ENCODE measurements at places on chromosomes 1 and 21.

DNA sequence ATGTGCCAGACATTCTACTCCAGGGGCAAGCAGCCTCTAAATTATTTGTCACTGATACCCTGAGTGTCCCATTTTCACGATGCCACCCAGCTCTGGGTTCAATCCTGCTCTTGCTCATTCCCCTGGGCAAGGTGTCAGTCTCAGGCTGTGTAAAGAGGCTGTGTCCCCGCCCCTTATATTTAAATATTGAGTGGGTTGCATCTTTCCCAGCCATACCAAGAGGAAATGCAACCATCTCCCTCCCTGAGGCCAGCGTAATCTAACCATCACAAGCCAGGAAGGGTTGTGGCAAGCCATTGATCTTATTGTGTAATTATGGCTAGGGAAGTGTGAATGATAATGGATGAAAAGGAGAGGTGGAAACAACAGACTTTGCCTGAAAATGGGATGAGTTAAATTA lies 54.7 kb upstream of the CLDN14 start:
- no peak for DNase-seq

DNA sequence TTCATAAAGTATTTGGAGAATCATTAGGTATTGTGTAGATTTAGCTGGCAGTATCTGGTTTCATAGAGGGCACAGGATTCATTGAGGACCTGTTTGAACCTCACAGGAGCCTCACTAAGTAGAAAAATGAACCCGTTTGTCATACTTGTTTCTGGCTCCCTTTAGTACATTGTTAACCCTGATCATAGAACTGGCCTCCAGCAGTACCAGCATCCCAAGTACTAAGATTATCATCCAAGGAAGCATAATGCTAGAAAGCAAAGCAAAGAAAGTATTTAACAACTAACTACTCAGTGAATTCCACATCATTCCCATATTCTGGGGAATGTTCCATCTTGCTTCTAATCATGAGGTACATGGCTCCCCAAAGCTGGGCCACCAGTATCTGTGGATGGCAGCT lies 54.9 kb downstream of the IVNS1ABP start:
- no peak for DNase-seq

- DNase-seq: no peak
These were observed 101.9 kb downstream of the FNBP1L start for GRCh38 chr1:93549811-93550210.

GRCh38 chr1:147417024-147417423 lies 124.3 kb upstream of the BCL9 start:
- no peak for DNase-seq

DNA sequence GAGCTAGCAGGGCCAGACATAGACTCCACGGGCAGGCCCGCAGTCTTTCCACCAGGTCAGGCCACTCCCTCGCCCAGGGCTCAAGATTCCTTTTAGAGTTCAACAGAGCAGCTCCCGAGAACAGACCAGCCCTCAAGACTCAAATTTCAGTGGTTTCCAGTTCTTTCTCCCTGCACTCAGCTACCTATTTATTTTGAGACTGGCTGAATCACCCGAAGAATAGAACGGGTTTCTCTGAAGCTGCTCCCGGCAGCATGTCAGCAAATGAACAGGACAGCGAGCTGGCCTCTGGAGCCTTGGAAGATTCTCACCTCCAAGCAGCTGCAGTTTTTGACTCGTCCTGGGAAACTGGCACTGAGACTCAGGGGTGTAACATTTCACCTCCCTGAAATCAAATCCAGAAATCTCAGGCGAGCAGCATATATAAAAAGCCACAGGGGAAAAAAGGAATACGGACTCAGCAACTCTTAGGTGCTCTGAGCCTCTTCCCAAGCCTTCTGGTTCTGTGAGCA lies 177.9 kb downstream of the CLIC6 start:
- DNase-seq: no peak

DNA sequence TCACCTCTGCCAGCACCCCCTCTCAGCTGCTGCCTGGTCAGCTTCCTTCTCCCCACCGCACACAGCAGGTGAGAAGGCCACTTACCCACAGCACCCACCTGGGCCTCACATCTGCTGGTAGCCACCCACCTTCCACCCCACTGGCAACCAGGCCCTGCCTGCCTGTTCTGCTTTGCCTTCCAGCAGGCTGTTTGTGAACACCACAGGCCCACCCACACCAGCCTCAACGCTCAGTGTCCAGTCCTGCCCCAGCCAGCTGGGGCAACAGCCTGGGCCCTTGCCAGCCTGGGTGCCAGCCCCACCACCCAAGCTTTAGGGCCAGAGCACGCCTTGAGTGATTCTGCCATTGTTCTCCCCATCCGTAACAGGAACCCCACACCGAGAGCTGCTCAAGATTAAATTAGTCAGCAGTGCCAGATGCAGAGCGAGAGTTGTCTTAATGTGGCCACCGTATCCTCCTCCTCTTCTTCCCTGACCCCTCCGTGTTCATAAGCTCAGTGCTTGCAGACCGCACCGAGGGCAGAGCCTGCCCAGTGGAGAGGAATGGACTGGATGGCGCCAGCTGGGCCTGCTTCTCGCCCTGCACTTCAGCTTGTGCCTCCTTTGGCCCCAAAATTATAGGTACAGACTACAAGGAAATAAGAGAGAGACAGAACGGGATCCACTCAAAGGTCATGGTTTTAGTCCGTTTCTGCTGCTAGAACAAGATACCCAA lies 120.3 kb upstream of the COL6A1 start:
- no peak for DNase-seq

- no peak for DNase-seq
These were observed 552.4 kb upstream of the DAB1 start for GRCh38 chr1:57976216-57976615.

DNA sequence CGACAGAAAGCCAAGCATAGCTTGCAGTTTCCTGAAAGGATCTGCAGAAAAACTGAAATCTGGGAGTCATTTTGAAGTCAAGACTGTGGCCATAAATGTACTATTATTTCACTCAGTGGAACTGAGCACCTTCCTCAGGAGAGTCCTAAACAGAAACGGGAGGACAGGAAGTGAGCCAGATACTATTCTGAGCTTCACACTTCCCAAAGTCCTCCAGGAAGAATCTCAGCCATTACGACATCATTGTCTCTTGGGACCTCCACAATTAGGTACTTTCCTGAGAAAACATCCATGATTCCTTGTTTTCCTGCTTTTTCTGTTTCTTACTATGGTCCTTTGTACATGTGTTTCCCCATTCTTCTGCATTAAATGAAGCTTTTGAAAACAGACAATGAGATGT lies 299.2 kb upstream of the USP25 start:
- DNase-seq: no peak

GRCh38 chr21:40819071-40819900 lies 27.7 kb downstream of the DSCAM start:
- no peak for DNase-seq

DNA sequence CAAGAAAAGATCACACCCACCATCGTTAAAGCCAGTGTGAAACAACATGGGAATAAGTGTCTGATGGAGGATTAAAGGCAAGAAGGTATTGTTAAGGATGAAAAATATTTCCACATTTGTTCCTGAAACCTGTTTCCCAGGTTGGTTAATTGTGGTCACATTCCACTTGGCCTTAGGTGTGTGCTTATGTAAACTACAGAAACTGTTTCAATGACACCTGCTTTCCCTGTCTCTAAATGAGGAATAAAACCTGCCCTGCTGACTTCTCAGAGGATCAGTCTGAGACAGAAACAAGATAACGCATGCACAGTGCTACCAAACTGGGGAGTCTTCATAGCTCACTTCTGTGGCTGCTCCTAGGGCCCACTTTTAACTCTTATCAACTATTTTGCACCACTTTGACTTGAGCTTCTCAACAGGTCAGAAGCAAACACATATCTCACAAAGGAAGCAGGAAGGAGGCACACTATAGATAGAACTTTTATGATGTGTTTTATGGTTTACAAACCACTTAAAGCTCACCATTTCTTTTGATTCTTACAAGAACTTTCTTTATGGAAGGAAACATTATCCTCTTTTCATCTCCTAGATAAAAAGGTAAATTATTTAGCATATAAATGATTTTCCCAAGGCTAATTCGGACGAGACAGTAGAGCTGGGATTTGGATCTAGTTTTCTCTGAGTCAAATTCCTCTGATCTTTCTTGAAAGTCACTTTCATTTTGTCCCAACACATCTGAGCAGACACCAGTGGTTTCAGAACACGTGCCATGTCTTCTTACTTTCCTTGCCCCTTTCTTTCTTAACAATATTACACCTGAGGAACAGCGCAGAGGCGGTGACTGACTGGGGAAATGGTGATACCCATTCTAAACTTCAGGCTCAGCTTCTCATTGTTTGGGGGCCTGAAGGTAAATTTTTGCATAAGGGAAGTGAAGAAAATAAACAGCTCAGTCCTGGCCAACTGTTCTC lies 33.4 kb downstream of the CYP2J2 start:
- DNase-seq: no peak

GRCh38 chr1:233459968-233460367 lies 132.4 kb downstream of the MAP3K21 start:
- DNase-seq: no peak

DNA sequence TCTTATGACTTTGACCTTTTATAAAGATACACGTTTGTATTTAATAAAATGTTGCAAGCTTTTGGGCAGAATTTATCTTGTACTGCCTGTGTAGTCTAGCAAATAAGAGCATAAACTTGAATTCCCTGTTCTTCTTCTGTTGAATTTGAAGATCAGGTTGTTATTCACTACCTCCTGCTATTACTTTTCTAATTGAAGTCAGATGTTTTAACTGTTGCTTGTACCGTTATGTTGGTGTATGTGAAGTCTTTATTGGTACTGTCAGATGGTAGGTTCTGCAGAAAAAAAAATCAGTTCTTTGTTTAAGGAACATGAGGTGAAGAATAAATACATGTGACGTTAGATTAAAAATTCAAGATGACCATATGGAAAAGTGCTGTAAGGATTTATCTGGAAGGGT lies 69.1 kb downstream of the DYRK1A start:
- DNase-seq: no peak

DNA sequence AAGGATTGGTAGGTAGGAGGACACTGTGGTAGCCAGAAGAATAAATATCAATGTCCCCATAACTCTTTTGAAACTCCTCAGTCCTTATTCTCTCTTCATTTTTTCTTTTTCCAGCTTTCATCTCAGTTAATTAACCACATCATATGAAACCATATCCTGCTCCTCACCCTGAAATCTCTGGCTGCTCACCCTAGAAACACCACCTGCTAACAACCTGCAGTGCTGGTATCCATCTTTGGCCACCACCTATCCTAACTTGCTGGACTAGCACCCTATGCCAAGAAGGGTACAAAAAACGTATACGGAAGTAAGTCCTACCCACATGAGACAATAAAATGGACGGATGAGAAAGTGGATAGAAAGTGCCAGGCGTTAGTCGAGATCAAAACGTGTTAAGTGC lies 13.7 kb upstream of the DPYD start:
- DNase-seq: no peak

GRCh38 chr21:14991957-14992356 lies 72.8 kb downstream of the NRIP1 start:
- DNase-seq: no peak

GRCh38 chr1:92485381-92486250 lies 1.1 kb downstream of the GFI1 start:
- peak; percentile 65 for DNase-seq

- no peak for DNase-seq
These were observed 337.0 kb upstream of the NCAM2 start for GRCh38 chr21:20661246-20661645.

GRCh38 chr1:246607462-246607861 lies 41.2 kb downstream of the CNST start:
- DNase-seq: no peak

DNA sequence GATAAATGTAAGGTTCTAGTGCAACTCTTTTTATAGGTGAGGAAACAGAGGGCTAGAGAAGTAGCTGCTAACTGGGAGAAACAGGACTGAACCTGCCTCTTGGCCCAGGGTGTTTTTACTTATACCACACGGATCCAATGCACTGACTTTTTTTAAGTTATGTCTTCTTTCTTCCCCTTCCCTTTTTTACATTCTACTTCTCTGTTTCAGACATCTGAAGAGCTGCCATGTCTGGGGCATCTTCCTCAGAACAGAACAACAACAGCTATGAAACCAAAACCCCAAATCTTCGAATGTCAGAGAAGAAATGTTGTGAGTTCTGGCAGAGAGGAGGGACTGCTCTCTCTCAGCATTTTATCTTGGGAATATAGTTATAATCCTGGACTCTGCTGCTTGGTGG lies 1.4 kb downstream of the PFKFB2 start:
- no peak for DNase-seq

- no peak for DNase-seq
These were observed 98.0 kb downstream of the WDR4 start for GRCh38 chr21:42781150-42781970.

DNA sequence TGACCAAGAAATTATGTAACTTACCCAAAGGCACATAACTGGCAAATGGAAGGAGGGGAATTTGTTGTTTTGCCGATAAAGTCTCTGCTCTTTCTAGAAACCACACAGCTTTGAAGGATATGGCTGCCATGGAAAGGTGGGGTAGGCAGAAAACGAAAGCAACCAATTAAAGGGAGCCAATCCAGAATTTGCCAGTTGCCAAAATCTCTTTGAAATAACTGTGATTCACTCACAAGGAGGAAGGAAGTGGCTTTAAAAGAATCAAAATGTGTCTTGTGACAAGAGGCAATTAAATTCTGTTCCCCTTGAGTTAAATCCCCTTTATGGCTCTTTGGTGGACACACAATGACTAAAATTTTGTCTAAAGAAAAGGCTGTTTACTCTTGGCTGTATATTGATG lies 61.2 kb upstream of the CCDC190 start:
- no peak for DNase-seq

DNA sequence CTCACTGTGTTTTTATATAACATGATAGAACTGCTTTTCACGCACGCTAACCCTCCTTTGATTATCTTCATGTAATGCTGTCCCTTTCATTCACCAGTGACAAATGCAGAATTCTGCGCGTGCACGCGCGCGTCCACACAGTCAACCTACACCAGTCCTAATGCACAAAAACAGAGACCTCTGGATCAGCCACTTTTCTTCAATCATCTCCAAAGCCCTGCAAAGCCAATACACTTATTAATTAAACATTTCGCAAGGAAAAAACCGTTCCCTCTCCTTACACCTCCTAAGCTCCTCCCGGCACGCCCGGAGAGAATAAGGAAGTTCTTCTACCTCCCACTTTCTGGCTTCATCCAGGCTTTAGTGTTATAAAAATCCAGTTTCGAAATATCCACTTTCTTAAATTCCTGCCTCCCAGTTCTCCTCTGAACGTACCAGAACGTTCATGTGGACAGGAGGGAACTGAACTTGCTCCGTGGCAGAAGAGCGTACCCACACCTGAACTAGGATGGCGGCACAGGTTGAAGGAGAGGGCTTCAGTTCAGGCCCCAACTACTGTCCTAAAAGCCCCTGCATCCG lies 4.6 kb downstream of the LMX1A start:
- DNase-seq: no peak

DNA sequence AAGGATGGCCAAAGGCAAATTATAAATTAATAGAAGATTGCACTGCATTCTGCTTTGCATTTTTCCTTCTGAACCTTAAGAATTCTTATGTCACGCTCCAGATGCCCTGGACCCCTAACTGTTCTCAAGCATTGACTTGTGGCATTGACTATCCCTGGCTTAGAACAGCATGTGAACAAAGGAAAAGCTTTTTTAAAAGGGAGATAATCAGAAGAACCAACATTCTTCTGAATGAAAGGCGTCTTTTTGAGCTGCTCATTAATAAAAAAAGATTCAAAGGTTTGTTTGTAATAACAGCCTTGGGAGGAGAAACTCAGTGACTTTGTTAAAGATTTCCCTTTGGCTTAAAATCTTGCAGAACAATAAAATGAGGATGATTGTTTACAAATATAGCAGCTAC lies 105.5 kb downstream of the TNNI3K start:
- no peak for DNase-seq

GRCh38 chr1:165218731-165219130 lies 137.8 kb downstream of the LMX1A start:
- DNase-seq: no peak

GRCh38 chr1:200473698-200474371 lies 64.0 kb upstream of the ZNF281 start:
- no peak for DNase-seq

Data from activated CD8-positive, alpha-beta memory T cell treated with anti-CD3 and anti-CD28 coated beads for 1 hour (primary cell).